Endothelial cell (in vitro differentiated cells): ENCODE measurements at places on chromosomes 3 and 15. TPM values are rescaled to one million over a fixed set of nuclear protein-coding genes. Genes with fewer than 3 reads are reported as not detected.

Gene MESP2
- 0.33 TPM for total RNA-seq

DNA sequence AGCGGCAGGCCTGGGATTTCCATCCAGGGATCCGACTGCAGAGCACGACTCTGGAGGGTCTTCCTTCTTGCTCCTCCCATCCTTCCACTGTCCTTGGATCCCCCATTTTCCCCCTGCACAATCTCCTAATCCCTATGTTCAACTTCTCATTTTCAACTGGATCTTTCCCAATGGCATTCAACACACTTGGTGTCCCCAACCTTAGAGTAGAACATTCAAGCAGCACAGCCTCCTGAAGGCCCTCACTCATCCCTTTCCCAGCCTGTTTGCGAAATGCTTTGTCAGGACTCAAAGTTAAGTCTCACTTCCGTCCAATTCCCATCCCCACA, 32.3 kb downstream of the RPN1 start:
- DNase-seq: no peak

Gene ABHD10
- 18.7 TPM for total RNA-seq

Gene LRRC15
- total RNA-seq: not detected

Gene EIF4E3
- total RNA-seq: 5.2 TPM

DNA sequence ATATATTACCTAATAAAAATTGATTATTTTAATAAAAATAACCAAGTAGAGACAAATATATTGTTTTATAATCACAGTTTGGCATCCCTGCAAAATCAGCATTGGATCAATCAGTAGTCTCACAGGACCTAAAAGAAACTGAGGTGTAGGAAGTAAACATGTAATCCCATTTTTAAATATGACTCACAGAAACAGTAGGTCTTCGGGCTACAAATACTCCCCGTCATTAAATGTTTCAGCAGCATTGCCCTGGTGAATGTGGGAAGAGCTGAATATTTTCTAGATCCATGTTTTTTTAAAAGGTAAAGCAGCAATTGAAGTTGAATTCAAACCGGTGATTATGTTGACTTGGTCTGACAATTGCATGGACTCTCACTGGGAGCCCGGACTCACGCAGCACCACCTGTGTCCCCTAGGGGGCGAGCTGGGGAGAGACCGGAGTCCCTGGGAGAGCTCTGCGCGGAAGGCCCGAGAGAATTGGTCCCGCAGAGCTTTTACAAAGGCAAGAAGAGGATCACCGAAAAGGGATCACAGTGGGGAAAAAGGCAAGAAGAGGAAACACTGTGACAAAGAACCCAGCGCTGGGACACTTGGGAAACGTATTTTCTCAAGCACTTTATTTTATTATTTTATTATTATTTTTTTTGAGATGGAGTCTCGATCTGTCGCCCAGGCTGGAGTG, 17.2 kb upstream of the USP3 start:
- peak; percentile 96 for DNase-seq

DNA sequence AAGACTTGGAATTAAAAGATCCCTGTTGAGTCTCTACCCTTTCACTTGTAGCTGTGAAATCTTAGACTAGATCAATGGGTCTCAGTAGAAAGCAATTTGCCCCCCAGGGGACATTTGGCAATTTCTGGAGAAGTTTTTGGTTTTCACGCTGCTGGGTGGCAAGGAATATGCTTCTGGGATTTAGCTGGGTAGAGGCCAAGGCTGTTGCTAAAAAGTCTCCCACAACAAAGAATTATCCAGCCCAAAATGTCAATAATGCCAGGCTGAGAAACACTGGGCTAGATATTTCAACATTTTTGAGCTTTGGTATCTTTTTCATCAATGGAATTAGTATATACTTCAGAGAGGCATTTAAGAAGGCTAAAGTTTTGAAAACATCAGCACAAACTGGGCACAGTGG, 8.7 kb downstream of the CAPN7 start:
- no peak for DNase-seq

DNA sequence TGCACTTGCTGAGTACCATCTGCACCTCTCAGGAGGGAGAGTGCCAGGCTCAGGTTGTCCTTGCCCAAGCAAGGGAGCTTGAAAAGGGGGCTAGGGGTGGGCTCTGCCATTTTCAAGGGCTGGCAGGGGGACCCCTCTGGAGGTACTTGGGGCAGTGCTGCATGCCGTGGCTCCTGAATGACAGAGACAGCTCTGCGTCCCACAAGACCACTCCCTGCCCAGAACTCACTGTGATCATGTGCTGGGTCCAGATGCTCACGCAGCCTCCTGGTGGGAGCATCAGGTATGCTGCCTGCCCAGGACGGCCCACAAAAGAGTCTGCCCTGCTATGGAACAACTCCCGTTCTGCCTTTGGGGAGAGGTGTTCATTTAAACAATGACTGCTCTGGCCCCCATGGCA, 165.2 kb downstream of the GOLGA6L4 start:
- DNase-seq: no peak

- no peak for DNase-seq
These were observed 320.7 kb downstream of the ZNF621 start for GRCh38 chr3:40845447-40845846.

Gene NPAP1
- 0.18 TPM for total RNA-seq

DNA sequence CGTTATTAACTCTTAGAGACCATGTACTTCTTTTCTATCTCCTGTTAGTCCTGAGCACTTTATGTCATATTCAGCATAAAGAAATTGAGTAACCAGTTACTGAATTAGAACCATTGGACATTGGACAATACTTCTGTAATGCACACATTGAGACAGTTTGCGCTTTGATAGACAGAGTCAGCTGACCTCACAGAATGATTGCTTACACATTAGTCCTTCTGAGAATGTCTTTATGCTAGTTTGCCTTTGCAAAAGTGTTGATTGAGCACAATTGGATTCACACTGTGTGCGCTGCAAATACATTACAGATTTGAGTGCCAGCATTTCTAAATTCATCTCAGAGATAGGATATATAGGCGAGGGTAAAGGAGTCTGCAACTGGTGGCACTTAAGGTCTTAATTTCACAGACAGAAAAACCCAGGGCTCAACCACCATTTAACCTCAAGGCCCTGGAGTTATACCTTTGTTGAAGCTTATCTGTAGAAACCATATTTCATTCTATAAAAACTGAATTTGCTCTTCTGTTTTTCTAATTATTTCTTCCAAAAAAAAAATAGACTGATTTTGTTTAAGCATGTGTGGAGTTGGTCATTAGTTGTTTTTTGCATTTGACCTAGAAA, 3.8 kb downstream of the SERPINI1 start:
- DNase-seq: no peak

DNA sequence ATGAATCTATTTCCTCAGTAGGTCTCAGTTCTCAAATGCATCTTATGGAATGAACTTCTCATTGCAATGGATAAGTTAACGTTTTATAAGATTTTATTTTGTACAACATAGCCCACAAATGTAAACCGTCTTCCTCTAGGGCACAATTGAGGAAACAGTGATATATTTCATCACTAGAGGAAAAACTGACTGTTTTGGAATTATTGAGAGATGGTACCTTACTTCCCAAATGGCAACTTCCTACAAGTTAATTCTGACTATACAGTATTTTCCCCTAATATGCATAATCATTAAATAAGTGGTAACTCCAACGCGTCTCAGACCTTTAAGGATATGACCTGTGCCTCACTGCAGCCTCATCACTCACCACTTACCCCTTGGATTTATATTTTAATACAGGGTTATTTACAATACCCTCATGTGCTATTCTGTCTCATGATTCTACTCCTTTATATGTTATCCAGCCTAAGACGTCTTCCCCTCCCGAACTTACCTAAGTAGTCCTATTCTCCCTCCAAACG, 13.3 kb downstream of the GABPB1 start:
- no peak for DNase-seq

- DNase-seq: no peak
These were observed 455.7 kb downstream of the FOXP1 start for GRCh38 chr3:71127844-71128243.

DNA sequence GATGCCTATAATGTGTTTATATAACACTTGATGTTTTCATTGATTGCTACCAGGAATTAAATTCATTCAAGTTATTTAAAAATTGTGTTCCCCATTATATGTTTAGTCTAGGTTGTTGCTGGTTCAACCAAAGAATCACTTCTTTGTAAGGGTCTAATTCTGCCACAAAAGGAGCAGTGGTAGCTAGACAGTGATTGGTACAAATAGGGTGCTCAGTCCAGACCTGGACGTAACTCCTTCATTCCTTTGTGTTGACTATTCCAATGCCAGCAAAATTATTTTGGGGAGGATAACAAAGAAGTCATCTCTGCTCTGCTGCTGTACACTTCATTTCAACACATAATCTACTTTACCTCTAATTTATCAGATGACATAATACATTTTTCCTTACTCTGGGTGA, 1.2 kb downstream of the CHMP2B start:
- DNase-seq: no peak

DNA sequence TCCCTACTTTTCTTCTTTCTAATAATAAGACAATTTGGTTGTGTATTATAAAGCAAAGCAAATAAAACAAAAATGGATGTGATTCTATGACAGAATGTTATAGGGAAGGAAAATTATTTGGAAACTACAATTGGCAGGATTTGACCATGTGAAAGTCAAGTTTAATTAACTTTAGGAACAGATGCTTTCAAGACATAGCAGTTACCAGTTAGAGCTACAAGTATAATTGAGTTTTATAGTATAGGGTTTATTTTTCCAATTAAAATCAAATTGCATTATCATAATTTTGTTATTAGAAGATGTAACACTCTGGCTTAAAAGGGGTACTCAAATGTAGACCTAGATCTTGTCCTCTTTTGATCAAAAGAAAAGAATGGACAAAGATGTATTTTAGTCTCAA, 110.9 kb downstream of the ROBO2 start:
- DNase-seq: no peak

Gene RASL12
- 0.69 TPM for total RNA-seq

DNA sequence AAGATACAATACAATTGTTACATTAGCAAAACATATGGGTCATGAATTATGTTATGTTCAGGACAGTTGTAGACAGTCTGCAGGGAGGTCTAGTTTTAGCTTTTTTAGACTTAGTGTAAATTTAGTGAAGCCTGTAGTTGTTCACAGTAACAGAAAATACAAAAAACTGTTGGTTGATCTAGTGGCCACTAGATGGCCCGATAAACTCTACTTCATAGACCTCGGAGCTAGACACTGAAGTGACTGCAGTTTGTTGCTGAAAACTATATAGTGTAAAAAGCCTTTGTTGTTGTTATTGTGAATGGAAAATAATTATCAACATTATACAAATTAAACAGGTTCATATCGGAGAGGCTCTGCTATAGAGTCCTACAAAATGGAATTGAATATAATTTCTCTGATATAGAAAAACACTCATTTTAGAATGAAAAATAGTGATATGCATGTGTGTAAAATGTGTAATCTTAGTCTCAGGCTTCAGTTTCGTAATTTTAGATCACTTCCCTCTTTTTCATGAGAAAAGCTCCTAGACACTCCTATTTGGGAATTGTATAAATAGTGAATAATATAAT, 18.3 kb downstream of the MAGEL2 start:
- DNase-seq: no peak

Gene LMAN1L
- not detected for total RNA-seq

DNA sequence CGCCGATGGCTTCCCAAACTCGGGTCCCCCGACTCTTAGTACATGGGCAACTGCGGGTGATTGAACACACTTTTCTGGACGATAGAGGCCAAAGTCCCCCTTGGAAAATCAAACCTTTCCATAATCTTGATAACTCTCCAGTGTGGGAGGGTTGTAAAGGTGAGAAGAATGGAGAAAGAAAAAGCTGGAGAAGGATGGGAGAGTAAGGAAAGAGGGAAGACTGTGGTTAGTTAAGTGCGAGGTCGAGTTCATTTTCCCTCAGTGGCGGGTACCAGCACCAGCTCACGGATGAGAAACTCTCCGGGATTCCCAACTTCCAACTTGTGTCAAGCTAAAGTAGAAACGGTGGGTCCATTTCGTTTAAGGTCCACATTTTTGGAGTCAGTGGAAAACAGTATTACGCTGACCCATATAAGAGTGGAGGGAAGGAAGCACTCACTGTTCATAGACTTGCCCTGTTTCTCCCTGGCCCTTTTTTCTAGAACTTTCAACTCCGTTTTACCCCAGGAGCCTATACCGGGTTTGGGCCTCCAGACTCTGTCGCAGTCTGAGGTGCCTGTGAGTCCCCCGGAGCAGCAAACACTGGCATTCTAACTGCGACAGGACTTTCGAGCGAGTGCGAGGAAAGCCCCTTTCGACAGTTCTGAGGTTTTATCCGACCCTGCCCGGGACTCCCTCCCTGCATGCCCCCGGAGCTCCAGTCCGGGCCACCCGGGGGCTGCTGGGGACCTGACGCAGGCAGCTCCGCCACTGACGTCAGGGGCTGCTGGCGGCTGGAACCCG, 14.8 kb downstream of the ZIC1 start:
- DNase-seq: peak; percentile 35

DNA sequence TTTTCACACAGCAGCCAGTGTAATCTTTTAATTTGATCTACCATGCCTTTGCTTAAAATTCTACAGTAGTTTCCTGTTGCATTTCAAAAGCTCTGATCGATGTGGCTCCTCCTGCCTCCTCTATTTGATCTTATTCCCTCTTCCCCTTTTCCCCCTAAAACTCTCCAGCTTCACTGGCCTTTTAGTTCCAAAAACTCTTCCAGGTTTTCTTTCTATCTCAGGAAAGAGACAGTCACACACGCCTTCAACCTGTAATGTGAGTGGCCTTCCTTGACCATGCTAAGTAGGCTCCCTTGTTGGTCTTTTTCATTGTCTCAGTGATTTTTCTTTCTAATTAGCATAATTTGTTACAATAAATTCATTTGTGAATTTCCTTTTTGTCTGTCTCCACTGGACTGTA, 985 bp downstream of the TEX9 start:
- no peak for DNase-seq

DNA sequence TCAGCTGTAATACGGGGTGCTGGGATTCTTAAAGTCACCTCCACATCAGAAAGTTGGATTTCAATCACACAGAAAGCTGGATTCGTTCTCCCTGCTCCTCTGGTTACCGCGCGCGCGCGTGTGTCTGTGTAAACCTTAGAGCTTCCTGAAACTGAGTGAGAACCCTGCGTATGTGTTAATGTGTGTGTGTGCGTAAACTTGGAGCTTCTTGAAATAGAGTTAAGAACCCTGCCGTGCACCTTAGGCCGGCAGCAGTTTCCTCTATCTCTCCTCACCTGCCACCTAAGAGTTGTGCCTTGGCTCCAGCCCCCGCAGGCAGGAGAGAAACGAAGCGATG, 531 bp downstream of the LZTFL1 start:
- peak; percentile 21 for DNase-seq

DNA sequence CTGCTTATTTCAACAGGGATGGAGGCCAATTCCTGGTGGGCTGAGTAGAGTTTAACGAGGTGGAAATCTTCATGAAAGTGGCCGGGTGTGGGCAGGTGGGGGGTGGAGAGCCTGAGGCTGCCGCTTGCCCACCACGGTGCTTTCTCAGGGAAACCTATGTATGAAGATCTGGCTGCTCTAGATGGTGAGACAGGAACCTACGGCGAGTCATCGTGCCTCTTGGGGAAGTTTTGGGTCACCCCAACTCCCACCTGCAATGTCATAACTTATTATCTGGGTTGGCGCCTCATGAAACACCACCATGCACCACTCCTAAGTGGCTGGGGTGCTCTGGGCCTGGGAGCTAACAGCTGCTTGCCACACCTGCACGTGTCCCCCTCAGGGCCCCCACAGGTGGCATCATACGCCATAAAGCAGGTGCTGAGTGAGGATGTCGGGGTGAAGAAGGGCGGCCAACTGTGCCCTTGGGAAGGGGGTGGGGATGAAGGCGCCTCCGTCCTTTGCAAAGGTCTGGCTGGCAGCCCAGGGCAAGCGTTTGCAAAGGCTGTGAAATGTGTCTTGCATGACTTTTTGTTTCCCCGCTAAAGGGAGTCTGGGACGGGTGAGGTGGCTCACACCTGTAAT, 27.9 kb upstream of the SNRPA1 start:
- no peak for DNase-seq

Gene GP9
- 1.5 TPM for total RNA-seq
